Activated T-cell treated with anti-CD3 and anti-CD28 coated beads, Interleukin-2, amount 50 U/mL, for 24 hours (primary cell): ENCODE measurements at places on chromosomes 12 and 14.

GRCh38 chr12:119412811-119413794 lies 78.6 kb downstream of the CCDC60 start:
- H3K4me1 ChIP-seq: no peaks in the 10 kb centered on the region
- no peak overlapping the region for H3K27ac ChIP-seq
- peaks cover 21% of the 10 kb centered on the region for H3K27me3 ChIP-seq
- peak; percentile 30 for DNase-seq
- no peaks in the 10 kb centered on the region for H3K36me3 ChIP-seq

DNA sequence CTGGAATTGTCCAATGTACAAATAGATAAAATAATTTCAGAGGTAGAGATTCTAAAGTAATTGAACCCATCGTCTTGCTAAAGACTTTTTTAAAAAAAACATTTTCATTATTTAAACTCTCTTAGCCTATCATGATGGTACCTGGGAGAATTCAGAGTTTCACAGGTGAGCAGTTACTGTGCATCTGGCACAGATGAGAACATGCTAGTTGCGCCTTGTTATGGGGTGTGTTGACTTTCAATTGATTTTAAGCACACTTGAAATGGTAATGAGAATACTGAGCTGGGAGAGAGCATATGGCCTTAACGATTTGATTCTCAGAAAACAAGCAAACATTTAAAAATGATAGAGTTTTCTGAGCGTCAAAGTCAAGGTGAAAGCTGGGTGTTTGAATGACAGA lies 66.6 kb downstream of the FLRT2 start:
- H3K27me3 ChIP-seq: no peaks in the 10 kb centered on the region
- no peaks in the 10 kb centered on the region for H3K36me3 ChIP-seq
- no peak overlapping the region for H3K4me3 ChIP-seq
- H3K27ac ChIP-seq: no peak overlapping the region
- no peak for DNase-seq

- H3K27ac ChIP-seq: no peak overlapping the region
- H3K4me1 ChIP-seq: peaks cover 9% of the 10 kb centered on the region
- no peak for DNase-seq
- H3K27me3 ChIP-seq: peaks cover 4% of the 10 kb centered on the region
- H3K36me3 ChIP-seq: no peaks in the 10 kb centered on the region
- no peak overlapping the region for H3K4me3 ChIP-seq
Measured at GRCh38 chr14:34219661-34220377, 242.2 kb downstream of the SPTSSA start.

GRCh38 chr12:105799103-105799502 lies 339.7 kb downstream of the NUAK1 start:
- no peaks in the 10 kb centered on the region for H3K36me3 ChIP-seq
- no peaks in the 10 kb centered on the region for H3K4me1 ChIP-seq
- H3K4me3 ChIP-seq: no peak overlapping the region

- no peaks in the 10 kb centered on the region for H3K4me1 ChIP-seq
- H3K27ac ChIP-seq: no peak overlapping the region
- H3K27me3 ChIP-seq: no peaks in the 10 kb centered on the region
- H3K36me3 ChIP-seq: no peaks in the 10 kb centered on the region
Measured at GRCh38 chr12:32828552-32828951, 68.0 kb downstream of the PKP2 start.

DNA sequence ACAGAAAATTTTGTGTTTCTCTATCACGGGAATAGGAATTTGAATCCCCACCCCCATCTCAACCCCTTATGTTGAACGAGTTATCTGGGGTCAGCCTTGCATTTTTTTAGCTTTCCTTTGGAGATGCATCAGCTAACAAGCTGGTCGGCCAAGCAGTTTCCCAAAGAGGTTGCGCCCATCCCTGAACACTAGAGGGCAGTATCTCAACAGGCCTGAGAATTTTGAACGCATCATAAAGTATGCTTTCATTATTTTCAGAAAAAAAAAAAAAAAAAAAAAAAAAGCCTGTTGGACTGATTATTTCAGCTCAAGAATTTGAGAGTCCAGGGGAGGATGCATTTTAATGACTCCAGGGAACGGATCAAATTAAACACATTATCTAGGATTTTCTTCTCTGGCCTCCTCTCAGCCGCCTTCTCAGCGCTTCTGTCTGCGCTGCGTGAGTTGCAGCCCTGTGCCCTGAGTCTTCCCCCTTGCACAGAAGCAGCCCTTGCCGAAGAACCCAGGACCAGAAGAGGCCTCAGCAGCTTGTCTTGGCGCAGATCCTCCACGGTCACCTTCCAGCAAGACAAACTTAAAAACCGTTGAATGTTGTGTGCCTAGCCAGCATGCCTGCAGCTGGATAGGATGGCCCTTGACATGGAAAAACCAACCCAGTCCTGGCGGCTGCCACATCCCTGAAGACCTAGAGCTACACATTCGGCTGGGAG lies 76.6 kb upstream of the GZMB start:
- H3K27ac ChIP-seq: no peak overlapping the region
- no peak overlapping the region for H3K4me3 ChIP-seq
- peak; percentile 66 for DNase-seq
- H3K27me3 ChIP-seq: peaks cover 12% of the 10 kb centered on the region
- H3K4me1 ChIP-seq: peaks cover 8% of the 10 kb centered on the region

DNA sequence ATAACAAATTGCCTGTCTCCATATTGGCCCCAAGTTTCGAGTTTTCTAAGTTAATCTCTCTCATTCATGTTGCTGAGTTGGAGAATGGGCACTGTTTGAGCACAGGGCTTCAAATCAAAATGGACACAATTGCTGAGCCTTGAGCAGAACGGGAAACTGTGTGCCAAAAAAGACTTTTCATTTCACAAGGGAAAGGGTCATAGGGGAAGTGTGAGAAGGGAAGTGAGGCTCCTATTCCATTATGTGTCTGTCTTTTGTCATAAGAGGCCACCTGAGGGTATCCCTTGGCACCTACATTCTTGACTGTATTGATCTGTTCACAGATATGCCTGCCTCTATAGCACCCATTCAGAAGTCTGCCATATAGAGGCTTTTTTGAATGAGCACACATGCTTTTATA lies 59.1 kb downstream of the TTLL5 start:
- no peak overlapping the region for H3K4me3 ChIP-seq
- H3K27ac ChIP-seq: no peak overlapping the region
